ENCODE measurements at places on chromosomes 5 and 9.

DNA sequence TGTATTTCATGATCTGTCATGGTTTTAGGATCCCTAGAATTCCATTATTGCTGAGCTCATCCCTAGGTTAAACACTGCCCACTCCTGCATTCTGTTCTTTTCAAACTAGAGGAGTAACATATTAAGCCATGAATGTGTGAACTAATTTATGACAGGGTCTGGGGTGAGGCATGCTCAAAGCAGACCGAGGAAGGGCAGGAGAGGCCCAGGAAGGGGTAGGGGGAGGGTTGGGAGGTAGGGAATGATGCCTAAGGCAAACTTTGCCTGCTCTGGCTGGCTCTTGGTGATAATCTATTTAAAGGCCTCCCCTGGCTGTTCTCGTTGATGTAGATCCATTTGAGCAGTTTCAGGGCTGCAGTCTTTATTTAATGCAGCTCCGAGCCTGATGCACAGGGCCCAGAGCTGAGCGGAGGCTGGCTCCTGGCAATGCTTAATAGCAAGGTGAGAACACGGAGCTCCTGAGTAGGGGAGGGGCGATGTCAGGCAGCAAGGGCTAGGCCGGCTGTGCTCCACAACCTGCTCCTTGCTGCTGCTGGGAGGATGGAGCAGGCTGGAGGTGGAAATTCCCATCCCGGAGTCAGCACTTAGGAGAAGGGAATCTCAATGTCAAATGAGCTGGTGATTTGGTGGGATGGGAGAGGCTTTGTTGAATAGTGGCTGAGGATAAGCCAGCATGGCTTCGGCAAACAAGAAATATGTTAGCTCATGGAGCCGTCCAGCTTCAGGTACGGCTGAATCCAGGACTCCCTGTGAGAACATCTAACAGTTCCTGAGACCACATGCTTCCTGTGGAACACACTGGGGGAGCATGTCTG, 73.2 kb upstream of the UNC5A start:
- DNase-seq, result no peak

GRCh38 chr5:129691220-129691619, 56.7 kb upstream of the MINAR2 start:
- DNase-seq, result no peak

DNA sequence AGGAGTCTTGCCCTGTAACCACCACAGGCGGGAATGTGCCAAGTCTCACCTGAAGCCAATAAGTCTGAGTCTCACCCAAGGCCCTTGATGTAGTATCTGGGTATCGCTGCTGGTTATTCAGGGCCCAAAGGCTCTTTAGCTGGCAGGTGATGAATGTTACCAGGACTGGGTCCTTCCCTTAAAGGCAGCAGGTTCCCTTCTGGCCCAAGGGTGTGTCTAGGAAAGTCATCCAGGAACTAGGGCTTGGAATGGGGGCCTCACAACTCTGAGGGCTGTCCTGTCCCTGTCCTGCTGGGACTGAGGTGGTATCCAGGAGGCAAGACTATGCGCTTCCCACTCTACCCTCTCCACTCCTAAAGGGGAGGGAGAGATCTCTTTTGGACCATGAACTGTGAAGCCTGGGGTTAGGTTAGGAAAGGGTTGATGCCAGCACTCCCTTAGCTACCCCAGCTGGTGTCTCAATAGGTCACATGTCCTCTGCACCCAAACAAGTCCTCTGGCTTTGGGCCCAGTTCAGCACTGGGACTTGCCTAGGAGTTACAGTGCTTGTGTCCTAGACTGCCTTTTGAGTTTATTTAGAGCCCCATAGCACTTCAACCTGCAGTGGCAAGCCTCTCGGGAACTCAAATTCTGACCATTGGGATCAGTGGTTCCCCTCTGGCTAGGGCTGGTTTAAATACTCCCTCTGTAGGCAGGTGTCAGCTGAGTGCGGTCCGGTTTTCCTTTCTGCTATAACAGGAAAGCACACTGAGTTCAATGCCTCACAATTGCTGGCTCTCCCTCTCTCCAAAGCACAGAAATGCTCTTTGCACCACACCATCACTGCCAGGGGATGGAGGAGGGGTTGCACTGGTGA, 22.5 kb upstream of the RANBP3L start:
- DNase-seq, result no peak

GRCh38 chr9:91837981-91838731, 111.9 kb downstream of the ROR2 start:
- DNase-seq, result no peak

- DNase-seq, result no peak
Observed at GRCh38 chr5:7426284-7426683, 30.3 kb downstream of the ADCY2 start.

All from GF-D8 (cell line).